Heart left ventricle (tissue), 16 donors: ENCODE measurements at places on chromosomes 1 and 21. TPM values are rescaled to one million over a fixed set of nuclear protein-coding genes. Genes with fewer than 3 reads are reported as not detected.
A peak's percentile ranks its signal among the peaks of the same experiment; 100 is the strongest.

Gene BRDT
- total RNA-seq = not detected

DNA sequence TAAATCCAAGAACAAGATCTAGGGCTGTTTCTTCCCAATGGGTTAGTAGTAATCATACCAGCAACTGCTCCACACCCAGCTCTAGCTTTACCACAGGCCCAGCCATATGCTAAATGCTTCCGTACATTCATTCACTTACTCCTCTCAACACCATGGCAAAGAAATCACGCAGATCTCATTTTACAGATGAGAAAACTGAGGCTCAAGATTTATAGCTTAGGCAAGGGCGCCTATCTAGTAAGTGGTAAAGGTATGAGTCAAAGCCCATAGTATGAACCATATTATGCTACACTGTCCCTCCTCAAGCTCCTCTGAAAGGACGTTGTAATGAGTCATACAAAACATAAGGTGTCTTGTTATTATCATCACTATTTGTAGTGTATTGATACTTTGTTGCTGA, 82.2 kb downstream of the NIBAN1 start:
- DNase-seq = no peak

DNA sequence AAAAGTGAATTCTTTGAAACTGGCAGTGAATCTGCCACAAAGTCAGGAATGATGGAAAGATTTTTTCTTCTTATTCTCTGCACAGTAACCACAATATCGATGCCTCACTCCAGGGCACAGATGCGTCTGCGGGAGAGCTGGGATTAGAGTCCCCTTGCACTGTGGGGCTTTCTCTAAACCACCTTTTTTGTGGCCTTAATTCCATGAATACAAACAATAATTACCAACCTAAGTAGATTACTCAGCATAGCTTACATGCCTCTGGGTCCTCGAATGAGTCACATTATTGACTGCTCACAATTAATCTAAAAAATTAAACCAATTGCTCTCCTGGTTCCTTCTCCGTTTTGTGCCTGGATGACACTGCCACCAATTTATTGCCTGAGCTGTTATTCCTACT, 125.8 kb downstream of the KAZN start:
- DNase-seq = no peak

- DNase-seq = peak; percentile 44
Measured at GRCh38 chr1:168767894-168768584, 39.0 kb upstream of the DPT start.

DNA sequence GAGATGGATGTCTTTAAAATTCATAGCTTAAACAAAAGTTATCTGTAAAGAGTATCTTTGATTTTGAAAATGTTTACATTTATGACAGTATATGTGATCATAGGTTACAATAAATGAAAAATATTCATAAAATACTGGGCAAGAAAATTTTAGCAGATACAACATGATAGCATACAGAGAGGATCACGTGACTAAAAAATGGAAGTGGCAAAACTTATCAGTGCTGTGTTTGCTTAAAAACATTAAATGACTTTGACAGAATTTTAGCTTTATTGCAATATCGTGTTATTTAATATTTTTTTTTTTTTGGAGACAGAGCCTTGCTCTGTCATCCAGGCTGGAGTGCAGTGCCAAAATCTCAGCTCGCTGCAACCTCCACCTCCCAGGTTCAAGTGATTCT, 2294.1 kb downstream of the NCAM2 start:
- DNase-seq = no peak

- no peak for DNase-seq
Measured at GRCh38 chr1:157004806-157005205, 40.7 kb downstream of the ARHGEF11 start.

Gene DLGAP3
- not detected for total RNA-seq

- DNase-seq = peak; percentile 40
Measured at GRCh38 chr1:110113551-110113950, 1.3 kb downstream of the UBL4B start.

DNA sequence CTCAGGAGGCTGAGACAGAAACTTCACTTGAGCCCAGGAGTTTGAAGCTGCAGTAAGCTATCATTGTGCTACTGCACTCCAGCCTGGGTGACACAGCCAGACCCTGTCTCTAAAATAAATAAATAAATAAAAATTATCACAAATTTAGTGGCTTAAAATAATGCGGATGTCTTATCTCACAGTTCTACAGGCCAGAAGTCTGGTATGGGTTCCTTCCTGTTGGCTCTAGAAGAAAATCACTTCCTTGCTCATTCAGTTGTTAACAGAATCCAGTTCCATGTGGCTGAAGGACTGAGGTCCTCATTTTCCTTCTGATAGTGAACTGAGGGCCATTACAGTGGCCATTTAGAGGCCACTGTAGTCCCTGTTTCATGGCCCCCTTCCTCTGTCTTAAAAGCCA, 94.6 kb upstream of the S1PR1 start:
- DNase-seq = no peak

Gene SUMO3
- 78.5 TPM for total RNA-seq

DNA sequence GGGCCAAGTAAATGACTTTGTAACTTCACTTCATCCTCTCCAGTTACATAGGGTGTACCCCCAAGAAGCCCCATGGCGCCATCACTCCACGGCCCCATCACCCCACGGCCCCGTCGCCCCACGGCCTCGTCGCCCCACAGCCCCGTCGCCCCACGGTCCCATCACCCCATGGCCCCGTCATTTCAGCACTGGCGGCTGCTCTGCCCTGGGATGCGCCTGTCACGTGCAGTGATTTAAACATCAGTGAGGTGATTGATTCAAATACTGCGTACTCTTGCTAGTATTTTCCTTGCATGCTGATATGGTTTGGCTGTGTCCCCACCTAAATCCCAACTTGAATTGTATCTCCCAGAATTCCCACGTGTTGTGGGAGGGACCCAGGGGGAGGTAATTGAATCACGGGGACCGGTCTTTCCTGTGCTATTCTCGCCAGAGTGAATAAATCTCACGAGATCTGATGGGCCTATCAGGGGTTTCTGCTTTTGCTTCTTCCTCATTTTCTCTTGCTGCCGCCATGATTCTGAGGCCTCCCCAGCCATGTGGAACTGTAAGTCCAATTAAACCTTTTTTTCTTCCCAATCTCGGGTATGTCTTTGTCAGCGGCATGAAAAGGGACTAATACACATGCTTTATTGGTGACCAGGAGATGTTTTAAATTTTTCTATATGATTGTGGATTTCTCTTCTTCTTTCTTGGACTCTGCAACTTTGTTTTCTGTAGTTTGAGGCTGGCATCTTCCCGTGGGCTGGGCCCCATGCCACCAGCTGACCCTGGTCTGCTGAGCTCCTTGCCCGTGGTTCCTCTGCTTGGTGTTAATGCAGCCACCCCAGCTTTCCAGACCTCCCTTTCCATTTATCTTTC, 50.1 kb upstream of the PCBP3 start:
- no peak for DNase-seq

Gene TTC39A
- 23.6 TPM for total RNA-seq

GRCh38 chr1:10865518-10866320, 69.3 kb upstream of the CASZ1 start:
- DNase-seq = no peak

Gene SPRR1A
- total RNA-seq = not detected

GRCh38 chr1:235124111-235124510, 4.5 kb downstream of the TOMM20 start:
- DNase-seq = no peak
